ENCODE measurements at places on chromosomes 5 and 9. TPM values are rescaled to one million over a fixed set of nuclear protein-coding genes. Genes with fewer than 3 reads are reported as not detected.

DNA sequence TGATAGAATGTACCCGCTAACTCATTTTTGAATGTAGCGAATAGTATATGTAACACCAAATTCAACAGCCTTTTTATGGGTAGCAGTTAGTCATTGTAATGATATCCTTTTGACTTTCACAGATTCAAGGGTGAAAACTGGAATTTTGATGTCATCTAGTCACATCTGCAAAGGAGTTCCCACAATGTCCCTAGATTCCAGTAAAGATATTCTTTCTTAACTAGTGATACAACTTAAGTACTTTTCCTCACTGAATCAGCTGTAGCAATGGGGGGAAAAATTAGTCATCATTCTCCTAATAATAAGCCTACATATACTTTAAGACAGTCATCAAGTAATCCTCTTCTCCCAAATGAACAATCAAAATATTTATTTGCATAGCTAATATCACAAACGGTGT, 11.5 kb upstream of the SSBP2 start:
- no peaks in the 10 kb centered on the region for H3K4me1 ChIP-seq
- H3K27me3 ChIP-seq = no peaks in the 10 kb centered on the region
- no peak overlapping the region for H3K27ac ChIP-seq

GRCh38 chr5:150068961-150069645, 17.3 kb downstream of the CSF1R start:
- no peaks in the 10 kb centered on the region for H3K27me3 ChIP-seq
- H3K4me1 ChIP-seq = no peaks in the 10 kb centered on the region
- DNase-seq = no peak
- H3K36me3 ChIP-seq = no peaks in the 10 kb centered on the region
- H3K27ac ChIP-seq = no peak overlapping the region

DNA sequence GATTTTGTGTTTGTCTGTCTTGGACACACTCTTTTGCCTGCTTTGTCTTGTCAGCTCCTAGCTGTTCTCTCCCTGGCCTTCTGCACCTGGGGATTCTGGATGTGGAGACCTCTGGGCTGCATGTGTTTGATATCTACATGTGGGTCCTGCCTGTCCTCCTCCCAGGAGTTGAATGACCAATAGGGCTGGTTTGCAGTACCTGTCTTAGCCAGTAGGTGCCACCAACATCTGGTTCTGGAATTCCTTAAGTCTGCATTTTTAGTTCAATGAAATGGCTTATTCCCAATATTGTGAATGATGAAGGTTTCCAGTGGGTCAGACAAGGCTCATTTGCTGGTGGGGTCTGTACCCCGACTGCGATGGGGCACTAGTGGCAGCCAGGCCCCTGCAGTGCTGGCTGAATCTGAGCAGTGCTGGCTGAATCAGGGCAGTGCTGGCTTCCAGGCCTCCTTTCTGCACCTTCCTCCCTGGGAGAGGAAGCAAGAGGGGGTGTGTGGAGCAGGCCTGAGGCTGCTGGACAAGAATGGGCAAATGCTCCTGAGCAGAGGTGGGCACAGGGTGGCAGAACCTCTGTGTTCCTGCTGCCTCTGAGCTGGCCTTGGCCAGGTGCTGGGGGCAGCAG, 73.3 kb downstream of the RXRA start:
- no peaks in the 10 kb centered on the region for H3K27me3 ChIP-seq
- peaks cover 72% of the 10 kb centered on the region for H3K4me1 ChIP-seq
- H3K36me3 ChIP-seq = no peaks in the 10 kb centered on the region

DNA sequence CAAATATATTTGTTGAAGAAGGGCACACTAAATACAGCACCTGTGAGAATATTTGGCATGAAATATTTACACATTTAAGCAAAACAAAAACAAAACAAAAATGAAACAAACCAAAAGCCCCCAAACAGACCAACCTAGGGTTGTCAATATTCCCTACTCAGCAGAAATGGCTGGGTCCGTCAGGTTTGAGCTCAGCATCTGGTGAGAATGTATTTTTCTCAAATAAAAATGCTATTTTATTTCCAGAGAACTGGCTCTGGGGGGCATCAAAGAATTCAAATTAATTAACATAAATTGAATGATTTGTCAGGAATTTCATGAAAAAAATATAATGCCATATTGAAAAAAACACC, 142.8 kb upstream of the COL5A1 start:
- peaks cover 27% of the 10 kb centered on the region for H3K4me1 ChIP-seq
- H3K27ac ChIP-seq = no peak overlapping the region
- no peaks in the 10 kb centered on the region for H3K27me3 ChIP-seq
- H3K4me3 ChIP-seq = no peak overlapping the region

DNA sequence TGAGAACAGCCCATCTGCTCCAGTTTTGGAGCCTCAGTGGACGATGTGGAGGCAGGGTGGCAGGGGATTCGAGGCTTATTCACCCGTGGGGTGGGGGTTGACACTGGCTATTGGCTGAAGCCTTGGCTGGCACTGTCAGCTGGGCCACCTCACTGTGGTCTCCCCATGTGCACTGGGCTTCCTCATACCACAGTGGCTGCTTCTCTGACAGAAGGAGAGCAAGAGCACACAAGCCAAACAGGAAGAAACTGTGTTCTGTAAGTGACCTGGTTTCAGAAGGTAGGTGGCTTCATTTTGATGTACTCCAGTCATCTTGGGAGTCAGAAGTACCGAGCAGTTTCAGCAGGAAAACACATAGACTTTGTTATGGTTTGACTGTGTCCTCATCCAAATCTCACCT, 24.7 kb upstream of the CTNND2 start:
- H3K4me3 ChIP-seq = no peak overlapping the region
- no peaks in the 10 kb centered on the region for H3K27me3 ChIP-seq
- H3K27ac ChIP-seq = no peak overlapping the region
- no peak for DNase-seq
- H3K36me3 ChIP-seq = no peaks in the 10 kb centered on the region

DNA sequence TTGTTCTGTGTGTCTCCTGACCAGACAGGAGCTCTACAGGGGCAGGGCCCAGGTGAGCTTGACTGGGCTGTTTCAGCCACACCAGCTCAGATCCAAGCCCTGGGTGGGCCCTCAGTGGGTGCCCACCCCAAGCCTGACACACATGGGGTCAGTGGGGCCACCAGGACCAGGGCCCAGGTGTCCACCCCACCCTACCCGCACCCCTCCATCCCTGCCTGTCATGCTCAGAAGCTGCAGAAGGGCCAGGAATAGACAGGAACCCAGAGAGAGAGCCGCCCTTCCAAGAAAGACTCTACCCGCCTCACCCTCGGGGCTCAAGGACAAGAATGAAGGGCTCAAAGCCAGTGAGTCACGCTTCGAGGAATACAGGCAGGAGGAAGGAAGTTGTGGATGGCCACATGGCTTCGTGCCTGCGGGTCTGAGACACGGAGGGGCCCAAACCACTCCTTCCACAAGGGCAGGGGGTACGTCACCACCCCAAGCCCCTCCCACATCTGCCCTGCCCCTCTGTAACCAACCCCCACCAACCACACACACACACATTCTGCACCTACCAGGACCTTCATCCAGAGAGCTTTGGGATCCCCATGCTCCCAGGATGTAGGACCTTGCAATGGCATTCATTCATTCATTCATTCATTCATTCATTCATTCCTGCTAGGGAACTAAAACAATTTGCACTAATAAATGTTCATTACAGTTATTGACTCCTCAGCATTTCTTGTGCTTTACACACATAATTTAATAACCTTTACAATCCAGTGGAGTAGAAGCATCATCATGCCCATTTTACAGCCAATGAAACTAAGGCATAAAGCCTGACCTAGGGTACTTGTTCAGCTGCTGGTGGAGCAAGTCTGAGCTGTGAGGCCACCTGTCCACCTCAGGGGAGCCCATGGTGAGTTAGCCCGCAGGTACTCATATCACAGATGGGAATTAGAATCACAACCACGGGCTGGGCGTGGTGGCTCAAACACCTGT, 55.9 kb upstream of the STXBP1 start:
- no peak for DNase-seq
- peak overlapping the region; percentile 97 for H3K27ac ChIP-seq
- peak overlapping the region; percentile 7 for H3K4me3 ChIP-seq
- H3K36me3 ChIP-seq = peaks cover 12% of the 10 kb centered on the region

DNA sequence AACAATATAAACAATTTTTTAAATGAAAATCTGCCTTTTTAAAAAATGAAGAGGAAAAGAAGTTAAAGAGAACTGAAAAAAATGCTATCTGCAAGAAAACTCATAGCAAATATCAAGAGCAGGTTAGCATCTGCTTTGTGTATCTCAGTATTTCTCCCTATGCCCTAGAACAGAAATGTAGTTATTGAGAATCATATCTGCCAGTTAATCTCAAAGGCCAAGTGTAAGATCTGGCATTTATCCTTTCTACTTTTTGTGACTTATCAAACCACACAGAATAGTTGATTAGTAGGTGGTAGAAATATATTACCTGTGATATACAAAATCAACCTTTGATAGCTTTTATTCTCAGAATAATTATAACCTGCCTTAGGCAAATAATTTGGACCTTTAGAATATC, 1699.8 kb downstream of the EFNA5 start:
- H3K4me1 ChIP-seq = no peaks in the 10 kb centered on the region
- no peak for DNase-seq
- no peak overlapping the region for H3K27ac ChIP-seq
- H3K4me3 ChIP-seq = no peak overlapping the region

- H3K4me1 ChIP-seq = no peaks in the 10 kb centered on the region
- no peaks in the 10 kb centered on the region for H3K36me3 ChIP-seq
- H3K27ac ChIP-seq = no peak overlapping the region
- H3K4me3 ChIP-seq = no peak overlapping the region
- H3K27me3 ChIP-seq = no peaks in the 10 kb centered on the region
Measured at GRCh38 chr5:69468631-69469030, 24.0 kb upstream of the OCLN start.

GRCh38 chr9:109520475-109521132, 22.5 kb upstream of the PTPN3 start:
- DNase-seq = no peak
- H3K27ac ChIP-seq = no peak overlapping the region
- H3K36me3 ChIP-seq = no peaks in the 10 kb centered on the region

- H3K4me3 ChIP-seq = no peak overlapping the region
- peaks cover 23% of the 10 kb centered on the region for H3K4me1 ChIP-seq
- H3K36me3 ChIP-seq = no peaks in the 10 kb centered on the region
- peak overlapping the region; percentile 54 for H3K27ac ChIP-seq
Measured at GRCh38 chr9:1978941-1979340, 36.2 kb upstream of the SMARCA2 start.

DNA sequence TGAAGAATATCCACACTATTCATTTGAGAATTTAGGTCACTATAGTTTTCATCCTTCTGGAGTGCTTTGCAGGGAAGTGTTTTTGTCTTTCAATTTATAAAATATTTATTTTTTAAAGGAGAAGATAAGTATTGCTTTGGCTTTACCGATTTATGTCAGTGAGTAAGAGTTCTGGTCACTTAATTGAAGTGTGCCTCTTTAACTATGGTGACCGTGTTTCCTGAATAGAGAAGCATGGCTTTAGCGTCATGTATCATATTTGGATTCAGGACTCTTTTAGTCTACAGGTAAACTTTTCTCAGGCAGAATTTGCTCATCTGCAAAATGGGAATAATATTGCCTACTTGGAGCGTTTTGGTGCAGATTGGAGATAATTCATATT, 902 bp downstream of the BDP1 start:
- no peaks in the 10 kb centered on the region for H3K27me3 ChIP-seq
- H3K36me3 ChIP-seq = peaks cover 26% of the 10 kb centered on the region
- H3K4me3 ChIP-seq = peak overlapping the region; percentile 98
- H3K4me1 ChIP-seq = peaks cover 23% of the 10 kb centered on the region

DNA sequence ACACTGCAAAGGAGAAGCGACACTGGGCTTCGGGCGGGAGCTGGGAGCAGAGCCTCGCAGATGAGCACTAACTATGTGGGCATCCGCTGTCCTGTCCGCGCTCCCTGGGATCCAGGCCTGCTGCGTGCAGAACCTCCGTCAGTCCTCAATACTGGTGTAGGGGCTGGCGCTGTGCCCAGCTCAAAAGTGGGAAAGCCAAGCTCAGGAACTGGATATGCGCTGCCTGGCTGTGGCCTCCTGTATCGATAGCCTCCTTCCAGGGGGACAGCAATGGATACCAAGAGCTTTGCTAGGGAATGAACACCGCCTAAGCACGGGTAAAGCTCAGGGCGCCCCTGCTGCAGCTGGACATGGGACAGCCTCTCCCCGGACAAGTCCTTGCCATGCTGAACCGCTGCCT, 270.4 kb downstream of the NSG2 start:
- no peaks in the 10 kb centered on the region for H3K27me3 ChIP-seq
- no peak overlapping the region for H3K4me3 ChIP-seq
- H3K27ac ChIP-seq = no peak overlapping the region
- no peaks in the 10 kb centered on the region for H3K36me3 ChIP-seq
- DNase-seq = no peak
- peaks cover 10% of the 10 kb centered on the region for H3K4me1 ChIP-seq

TMC1 gene
- not detected for total RNA-seq

NTNG2 gene
- total RNA-seq = 0.98 TPM

UBE2R2 gene
- total RNA-seq = 20.4 TPM

NIPAL4 gene
- total RNA-seq = 12.0 TPM
